T-helper 2 cell (primary cell): ENCODE measurements at places on chromosomes 11 and 22.
A peak's percentile ranks its signal among the peaks of the same experiment; 100 is the strongest.

DNA sequence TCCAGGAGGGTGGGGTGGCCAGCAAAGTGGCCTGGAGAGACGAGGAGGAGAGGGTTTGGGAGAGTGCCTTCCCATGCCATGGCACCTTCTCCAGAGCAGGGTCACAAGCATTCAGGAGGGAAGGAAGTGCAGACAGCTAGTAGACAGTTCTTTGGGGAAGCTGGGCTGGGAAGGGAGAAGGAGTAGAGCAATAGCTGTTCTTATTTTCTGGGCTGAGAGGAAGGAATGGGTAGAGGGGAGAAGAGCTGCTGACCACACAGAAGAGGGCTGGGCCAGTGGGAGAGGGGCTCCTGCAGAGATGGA is 14.8 kb upstream of the PICK1 start:
- DNase-seq: no peak

DNA sequence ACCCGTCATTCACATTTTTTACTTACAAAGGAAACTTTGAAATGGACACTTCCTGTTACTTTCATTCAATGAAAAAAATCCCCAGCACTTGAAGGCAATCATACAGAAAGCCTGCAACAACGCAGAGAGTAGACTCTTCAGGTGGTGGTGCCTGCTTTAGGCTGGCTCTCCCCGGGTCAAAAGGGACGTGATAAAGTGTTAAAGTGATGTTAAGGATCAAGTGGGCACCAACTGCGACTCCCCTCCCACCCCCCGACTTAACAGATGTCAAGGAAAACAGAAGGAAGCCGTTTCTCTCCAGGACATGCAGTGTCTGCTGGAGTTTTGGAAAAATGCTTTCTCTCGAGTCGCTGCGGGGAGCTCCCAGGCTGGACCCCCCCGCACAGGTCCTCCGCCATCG is 414 bp upstream of the PNPLA3 start:
- DNase-seq: no peak

GRCh38 chr11:89163686-89164085 is 14.0 kb upstream of the TYR start:
- no peak for DNase-seq

DNA sequence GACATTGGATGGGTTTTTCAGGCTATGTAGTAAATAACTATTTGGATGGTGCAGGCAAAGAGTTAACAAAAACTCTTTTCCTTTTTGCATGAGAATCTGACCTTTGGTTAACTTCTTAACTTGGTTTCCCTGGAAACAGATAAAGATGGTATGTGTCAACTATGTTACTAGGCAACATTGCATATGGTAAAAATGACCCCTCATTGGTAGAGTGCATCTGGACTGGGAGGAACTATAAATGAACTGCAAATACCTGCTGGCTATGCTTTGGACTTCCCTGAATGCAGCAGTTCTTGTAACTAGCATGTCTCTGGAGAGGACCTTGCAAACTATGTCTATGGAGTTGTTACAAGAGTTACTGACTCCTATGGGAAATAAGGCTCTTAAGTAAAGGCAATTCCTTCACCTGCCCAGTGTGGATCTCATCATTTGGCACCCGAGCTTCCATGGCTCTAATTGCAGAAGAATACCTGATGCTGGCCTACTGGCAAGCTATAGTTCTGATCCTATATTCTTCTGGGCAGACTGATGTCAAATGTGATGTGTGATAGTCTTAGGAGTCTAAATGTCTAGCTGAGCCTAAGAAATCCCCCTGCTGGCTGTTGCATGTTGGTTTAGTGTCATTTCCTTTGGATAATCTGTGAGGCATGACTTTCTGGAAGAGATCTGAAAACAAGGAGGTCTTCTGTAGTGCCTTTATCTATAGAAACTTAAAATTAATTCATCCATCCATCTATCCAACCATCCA is 126.7 kb upstream of the MTMR2 start:
- no peak for DNase-seq

DNA sequence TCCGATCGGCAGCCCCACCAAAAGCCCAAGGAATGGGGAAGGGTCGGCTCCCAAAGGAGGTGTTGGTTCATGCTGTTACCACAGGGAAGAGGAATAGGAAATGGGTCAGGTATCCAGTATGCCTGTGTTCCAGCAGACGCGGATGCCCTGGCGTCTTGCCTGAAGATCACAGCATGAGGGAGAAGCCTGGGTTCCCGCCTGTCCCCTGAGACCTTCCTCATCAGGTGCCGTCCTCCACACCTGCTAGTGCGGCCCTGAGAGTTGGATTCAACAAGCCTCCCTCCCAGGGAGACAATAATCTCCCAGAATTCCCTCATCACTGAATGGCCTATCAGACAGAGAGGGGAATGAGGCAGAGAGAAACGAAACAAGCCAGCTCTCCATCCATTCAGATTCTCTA is 92.2 kb downstream of the SPATA19 start:
- no peak for DNase-seq

DNA sequence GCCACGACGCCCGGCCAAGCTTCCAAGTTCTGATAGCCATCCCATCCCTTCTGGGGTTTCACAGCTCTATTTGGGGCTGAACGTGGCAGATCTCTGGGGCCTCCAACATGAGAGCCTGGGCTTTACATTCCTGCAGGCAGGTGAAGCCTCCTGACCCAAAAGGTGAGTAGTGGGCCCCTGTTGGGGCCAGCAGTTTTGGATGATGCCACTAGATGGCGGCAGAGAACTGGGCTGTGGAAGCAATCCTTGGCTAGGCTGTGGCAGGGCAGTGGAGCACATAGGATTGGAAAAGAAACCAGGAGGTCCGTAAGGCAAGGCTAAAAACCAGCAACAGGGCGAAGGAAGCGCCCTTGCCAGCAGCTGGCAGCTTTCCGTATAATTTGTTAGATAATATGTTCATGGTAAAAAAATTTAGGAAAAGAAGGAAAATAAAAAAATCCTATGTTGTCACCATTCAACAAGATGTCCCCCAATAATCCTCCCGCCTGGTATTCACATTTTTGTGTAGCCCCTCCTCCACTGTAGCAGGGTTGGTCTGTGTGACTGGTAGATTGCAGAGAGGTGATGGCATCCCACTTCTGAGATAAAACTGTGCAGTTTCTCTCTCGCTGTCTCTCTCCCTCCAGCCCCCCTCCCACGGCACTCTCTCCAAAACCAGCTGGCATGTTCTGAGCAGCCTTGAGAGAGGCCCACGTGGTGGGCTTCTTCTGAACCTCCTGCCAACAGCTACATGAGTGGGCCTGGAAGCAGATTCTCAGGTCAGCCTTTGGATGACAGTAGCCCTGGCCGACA is 43.6 kb upstream of the OR4B1 start:
- peak; percentile 55 for DNase-seq

DNA sequence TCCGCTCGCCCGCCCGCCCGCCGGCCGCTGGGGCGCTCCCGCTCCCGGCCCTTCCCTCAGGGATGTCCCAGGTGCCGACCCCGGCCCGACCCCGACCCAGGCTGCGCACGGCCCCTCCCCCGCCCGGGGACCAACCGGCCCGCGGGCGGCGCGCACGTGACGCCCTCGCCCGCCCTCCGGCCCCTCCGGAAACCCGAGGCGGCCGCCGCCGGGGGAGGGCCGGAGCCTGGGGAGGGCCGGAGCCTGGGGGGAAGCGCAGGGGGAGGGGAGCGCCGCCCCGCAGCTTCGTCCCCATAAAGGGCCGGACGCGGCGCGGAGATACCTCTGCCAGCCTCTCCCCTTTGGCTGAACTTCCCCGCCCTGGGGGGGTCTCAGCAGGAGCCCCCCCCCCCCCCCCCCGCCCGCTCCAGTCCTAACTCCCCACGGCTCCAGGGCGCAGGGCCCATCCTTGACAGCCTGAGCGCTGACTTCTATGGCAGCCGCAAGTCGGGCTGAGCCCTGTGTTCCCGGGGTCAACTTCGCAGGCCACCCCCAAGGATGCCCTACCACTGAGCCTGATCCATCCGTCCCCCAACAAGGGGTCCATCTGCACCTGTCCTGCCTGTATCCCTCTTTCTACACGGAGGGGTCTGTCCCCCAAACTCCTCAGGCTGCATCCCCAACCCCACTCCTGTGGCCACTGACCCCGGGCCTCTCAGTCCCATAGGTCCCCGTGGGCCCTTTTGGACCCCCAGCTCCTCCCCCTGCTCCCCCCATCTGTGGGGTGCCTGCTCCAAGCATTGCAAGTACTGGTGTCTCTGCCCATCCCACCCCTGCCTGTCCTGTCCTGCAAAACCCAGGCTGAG is at the start of gene MAPK12:
TSS of gene MAPK12 (minus strand) at position 69 of the 845 bp plus-strand sequence. CDS start 174 bp downstream, outside the sequence.
- no peak for DNase-seq

DNA sequence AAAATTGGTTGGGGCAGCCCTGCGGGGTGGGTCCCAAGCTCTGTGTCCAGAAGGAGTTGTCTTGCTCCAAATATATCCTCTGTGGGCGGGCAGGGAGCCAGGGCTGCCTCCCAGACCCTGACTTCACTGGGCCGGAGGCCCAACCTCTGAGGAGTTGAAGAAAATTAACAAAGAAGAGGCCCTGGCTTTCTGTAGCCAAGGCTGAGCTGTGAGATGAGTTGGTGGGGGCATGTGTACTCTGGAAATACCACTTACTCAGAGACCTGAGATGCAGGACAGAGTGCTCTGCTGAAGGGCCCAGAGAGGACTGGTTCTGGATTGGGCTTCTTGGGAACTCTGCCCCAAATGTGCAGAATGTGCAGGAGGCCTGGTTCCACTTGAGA is 96.3 kb downstream of the SWAP70 start:
- no peak for DNase-seq

GRCh38 chr11:126874276-126874675 is 126.3 kb downstream of the KIRREL3 start:
- no peak for DNase-seq

- DNase-seq: no peak
Measured at GRCh38 chr22:24686280-24686679, 83.3 kb downstream of the GGT1 start.

DNA sequence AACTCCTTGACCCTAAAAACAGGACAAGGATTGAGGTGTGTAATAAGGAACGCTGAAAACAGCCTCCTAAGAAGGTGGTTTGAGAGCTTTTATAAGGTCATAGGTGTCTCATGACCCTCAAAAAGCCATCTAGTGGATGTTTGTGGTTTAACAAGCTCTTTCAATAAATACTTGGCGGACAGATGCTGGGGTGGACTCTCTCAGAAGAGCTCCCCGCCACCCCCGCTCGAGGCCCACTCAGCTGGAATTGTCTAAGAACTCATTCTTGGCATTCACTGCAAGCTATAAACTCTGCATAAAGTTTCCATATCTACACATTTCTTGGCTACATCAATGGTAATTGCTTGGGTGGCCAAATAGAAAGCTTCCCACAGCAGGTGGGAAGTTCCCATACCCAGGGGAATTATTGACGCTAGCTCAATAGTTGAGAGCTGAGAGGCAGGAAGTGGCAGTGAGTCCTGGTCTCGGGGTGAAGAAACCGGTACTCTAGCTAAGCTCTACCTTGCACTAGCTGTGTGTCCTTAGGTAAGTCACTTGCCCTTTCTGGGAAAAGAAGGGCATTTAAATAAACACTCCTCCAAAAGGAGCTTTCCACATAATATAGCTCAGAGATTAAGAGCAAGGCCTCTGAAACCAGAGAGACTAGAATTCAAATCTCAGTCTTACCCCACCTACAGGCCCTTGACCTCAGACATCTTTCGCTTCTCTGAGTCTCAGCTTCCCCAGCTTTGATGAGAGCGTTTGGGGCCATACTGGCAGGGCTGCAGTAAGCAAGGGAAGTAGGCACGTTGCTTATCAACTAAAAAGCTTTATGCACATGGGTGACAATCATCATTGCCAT is 6.4 kb downstream of the MS4A15 start:
- no peak for DNase-seq

- DNase-seq: no peak
Measured at GRCh38 chr11:103110391-103110790, 1.2 kb downstream of the DYNC2H1 start.

DNA sequence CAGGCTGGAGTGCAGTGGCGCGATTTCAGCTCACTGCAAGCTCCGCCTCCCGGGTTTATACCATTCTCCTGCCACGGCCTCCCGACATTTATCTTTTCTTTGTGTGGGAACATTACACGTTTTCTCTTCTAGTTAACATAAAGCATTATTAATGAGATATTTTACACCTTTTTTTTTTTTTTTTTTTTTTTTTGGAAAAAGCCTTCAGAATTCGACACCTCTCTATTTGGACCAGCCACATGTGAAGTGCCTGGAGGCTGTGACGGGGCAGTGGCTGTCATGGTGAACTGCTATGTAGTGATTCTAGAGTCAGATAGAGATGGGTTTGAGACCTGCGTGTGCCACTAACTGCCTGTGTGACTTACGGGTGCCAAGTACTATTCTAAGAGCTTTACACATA is 64.3 kb downstream of the SMIM38 start:
- no peak for DNase-seq

- DNase-seq: no peak
Measured at GRCh38 chr11:18457450-18457849, 1.8 kb downstream of the LDHAL6A start.

DNA sequence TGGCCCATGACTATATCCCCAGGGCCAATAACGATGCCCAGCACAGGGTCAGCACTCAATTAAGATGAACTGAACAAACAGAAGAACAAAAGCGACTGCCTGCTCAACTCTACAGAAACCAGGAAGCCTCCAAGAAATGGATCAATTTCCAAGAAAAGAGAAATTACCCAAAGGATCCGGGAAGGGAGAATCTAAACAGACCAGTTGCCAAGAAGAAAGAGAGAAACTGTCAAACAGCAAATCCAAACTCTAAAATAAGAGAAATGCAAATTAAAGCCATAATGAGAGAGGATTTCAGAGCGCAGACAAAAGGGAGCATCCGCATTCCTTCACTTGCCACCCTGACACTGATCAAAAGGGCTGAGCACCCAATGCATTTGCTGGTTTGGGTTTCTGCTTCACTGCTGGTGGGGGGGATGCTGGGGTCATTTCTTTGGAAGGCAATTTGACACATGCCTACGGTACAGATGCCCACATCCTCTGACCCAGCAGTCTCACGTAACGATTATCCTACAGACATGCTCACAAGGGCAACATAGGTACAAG is 37.7 kb upstream of the RFPL3 start:
- no peak for DNase-seq

- no peak for DNase-seq
Measured at GRCh38 chr11:78227921-78228320, 39.2 kb downstream of the USP35 start.

GRCh38 chr22:49413551-49413950 is 414.1 kb downstream of the BRD1 start:
- no peak for DNase-seq

- DNase-seq: no peak
Measured at GRCh38 chr11:64208086-64208795, 1.7 kb downstream of the FERMT3 start.

GRCh38 chr11:79232346-79232745 is 208.5 kb downstream of the TENM4 start:
- no peak for DNase-seq

- no peak for DNase-seq
Measured at GRCh38 chr11:65491163-65491465, 7.7 kb upstream of the MALAT1 start.

GRCh38 chr22:38065539-38065938 is 8.3 kb downstream of the PICK1 start:
- no peak for DNase-seq

GRCh38 chr22:50529897-50530579 is at the start of gene TYMP:
TSS of gene TYMP (minus strand) at chr22:50530012. CDS start at chr22:50529709, 303 bp downstream.
- DNase-seq: peak; percentile 58

- no peak for DNase-seq
Measured at GRCh38 chr11:47183969-47184368, 2.3 kb downstream of the PACSIN3 start.

- DNase-seq: no peak
Measured at GRCh38 chr22:49701380-49702067, 126.1 kb downstream of the BRD1 start.

- no peak for DNase-seq
Measured at GRCh38 chr11:20407344-20407743, 19.8 kb downstream of the PRMT3 start.

- no peak for DNase-seq
Measured at GRCh38 chr11:130649801-130650200, 201.4 kb downstream of the ADAMTS15 start.

- DNase-seq: no peak
Measured at GRCh38 chr11:128961645-128962044, 19.0 kb upstream of the TP53AIP1 start.
